ENCODE measurements at places on chromosomes 4 and X. TPM values are rescaled to one million over a fixed set of nuclear protein-coding genes. Genes with fewer than 3 reads are reported as not detected.

DNA sequence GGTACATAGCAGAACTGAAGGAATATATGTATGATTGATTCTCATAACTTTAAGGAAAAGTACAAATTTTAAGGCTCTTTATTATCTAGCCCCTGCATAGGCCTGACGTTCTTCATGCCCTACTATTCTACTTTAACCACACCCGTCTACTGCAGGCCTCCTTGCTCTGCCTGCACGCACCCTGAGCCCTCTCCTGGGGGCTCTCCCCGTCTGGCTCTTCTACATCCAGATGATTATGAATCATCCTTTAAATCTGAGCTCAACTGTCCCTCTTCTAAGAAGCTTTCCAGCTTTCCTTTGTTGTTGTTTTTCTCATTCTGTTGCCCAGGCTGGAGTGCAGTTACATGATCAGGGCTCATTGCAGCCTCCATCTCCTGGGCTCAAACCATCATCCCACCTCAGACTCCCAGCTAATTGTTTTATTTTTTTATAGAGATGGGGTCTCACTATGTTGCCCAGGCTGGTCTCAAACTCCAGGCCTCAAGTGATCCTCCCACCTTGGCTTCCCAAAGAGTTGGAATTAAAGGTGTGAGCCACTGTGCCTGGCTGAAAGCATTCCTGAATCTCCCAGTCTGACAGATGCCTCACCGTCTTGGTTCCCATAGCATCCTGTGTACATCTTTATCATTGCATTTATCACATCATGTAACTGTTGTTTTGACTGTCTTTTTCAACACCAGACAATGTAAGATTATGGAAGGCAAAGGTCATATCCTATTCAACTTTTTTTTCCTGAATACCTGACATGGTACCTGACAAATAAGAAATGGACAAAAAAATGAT lies 89.2 kb downstream of the WDFY3 start:
- no peaks in the 10 kb centered on the region for H3K36me3 ChIP-seq
- H3K4me3 ChIP-seq, result no peak overlapping the region
- H3K4me1 ChIP-seq, result no peaks in the 10 kb centered on the region
- H3K27ac ChIP-seq, result no peak overlapping the region
- DNase-seq, result no peak

DNA sequence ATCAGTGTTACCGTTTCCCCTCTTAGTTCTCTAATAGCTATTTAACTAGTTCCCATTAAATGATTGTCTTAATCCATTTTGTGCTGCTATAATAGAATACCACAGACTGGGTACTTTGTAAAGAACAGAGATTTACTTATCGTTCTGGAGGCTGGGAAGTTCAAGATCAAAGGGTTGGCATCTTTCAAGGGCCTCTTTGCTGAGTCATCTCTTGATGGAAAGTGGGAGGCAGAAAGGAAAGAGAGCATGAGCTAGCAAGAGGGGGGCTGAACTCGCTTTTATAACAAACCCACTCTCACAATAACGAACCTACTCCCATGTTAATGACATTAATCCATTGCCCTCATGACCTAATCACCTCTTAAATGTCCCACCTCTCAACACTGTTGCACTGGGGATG lies 17.4 kb upstream of the NKX3-2 start:
- no peaks in the 10 kb centered on the region for H3K4me1 ChIP-seq
- H3K27ac ChIP-seq, result no peak overlapping the region
- H3K36me3 ChIP-seq, result no peaks in the 10 kb centered on the region
- DNase-seq, result no peak
- H3K4me3 ChIP-seq, result no peak overlapping the region

DNA sequence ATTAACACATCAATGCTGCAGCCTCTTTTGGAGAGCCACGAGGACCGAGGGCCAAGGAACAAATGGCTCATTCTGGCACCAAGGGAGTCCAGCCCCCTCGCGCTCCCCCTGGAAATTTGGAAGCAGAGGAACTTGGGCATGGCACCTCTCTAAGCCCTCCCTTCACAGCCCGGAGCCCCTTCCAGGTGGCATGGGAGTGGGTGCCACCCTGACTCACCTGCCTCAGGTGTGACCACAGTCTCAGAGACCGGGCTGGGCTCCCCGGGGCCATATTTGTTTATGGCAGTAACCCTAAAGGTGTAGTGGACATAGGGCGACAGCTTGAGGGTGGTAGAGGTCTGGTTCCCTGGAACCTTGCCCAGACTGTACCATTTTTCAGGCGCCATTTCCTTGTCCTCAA lies 18.8 kb downstream of the L1CAM start:
- no peaks in the 10 kb centered on the region for H3K36me3 ChIP-seq
- no peaks in the 10 kb centered on the region for H3K27me3 ChIP-seq
- H3K27ac ChIP-seq, result no peak overlapping the region
- H3K4me1 ChIP-seq, result no peaks in the 10 kb centered on the region

DNA sequence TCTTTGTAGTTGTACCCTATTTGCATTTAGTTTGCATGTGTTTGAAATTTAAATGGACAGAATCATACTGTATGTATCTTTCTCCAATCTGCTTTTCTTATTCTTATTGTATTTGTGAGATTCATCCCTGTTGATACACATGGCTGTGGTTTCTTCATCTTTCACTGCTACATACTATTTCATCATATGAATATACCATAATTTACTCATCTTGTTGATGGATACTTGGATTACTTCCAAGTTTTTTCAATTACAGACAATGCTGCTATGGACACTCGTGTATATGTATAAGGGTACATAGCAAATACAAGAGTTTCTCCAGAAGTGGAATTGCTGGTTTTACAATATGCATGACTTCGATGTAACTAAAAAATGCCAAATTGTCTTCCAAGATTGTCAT lies 11.8 kb upstream of the KLHL8 start:
- H3K4me1 ChIP-seq, result peaks cover 4% of the 10 kb centered on the region
- DNase-seq, result no peak
- no peaks in the 10 kb centered on the region for H3K36me3 ChIP-seq
- H3K4me3 ChIP-seq, result no peak overlapping the region
- no peaks in the 10 kb centered on the region for H3K27me3 ChIP-seq

DNA sequence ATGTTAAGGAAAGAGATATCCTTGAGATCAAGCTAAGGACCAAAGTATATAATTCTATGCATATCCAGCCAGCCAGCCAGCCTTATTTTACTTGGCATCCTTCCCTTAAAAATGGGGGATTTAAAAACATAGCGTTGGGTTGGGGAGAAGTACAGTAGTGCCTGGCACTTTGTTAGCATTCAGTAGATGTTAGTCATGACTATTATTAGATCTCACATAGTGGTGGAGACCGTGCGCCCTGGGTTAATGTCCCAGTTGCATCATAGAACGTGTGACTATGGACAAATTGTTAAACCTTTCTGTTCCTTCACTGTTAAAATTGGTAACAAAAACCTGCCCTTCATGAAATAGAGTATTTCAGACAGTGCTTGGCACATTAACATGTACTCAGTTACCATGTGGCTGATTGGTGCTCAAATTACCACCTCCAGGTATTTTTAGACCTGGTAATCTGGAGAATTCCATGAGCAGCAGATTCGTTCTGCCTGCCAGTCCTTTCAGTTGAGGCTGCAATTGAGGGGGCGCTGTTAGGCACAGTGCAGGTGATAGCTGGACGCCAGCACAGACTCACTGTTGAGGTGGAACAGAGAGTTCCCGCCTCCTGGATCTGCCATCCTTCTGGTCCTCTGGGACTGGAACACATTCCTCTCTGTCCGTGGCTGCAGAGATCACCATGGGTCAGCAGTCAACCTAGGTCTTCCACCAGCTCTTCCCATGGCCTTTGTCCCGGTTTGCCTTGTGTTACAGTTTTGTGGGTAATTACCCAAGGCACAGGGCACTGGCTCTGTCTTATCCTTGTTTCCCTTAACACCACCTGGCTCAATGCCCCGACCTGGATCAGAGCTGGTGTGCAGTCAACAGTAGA lies 31.7 kb downstream of the RBBP7 start:
- no peaks in the 10 kb centered on the region for H3K27me3 ChIP-seq
- H3K36me3 ChIP-seq, result peaks cover 59% of the 10 kb centered on the region
- H3K4me1 ChIP-seq, result no peaks in the 10 kb centered on the region
- H3K4me3 ChIP-seq, result no peak overlapping the region
- no peak for DNase-seq

DNA sequence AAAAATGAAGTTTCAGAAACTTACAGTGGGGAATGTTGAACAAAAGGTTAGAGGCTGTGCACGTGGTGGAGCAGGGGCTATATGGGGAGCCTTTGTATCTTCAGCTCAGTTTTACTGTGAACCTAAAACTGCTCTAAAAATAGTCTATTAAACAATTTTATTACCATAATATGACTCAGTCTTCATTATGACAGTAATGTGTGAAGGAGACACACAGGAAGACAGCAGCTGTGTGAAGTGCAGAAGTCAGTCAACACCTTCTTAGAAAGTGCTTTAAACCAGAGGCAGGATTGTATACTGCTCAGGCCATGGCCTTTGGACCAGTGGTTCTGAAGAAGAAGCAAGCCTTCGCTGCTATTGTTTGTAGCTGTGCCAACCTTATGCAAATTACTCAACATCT lies 89.7 kb downstream of the ARHGAP10 start:
- H3K27ac ChIP-seq, result no peak overlapping the region
- no peaks in the 10 kb centered on the region for H3K27me3 ChIP-seq
- H3K36me3 ChIP-seq, result peaks cover 6% of the 10 kb centered on the region

The GPR50 gene
- total RNA-seq, result not detected

- no peaks in the 10 kb centered on the region for H3K27me3 ChIP-seq
- peaks cover 21% of the 10 kb centered on the region for H3K4me1 ChIP-seq
- H3K36me3 ChIP-seq, result peaks cover 69% of the 10 kb centered on the region
Observed at GRCh38 chr4:108078024-108078733, 88.5 kb downstream of the HADH start.

- no peaks in the 10 kb centered on the region for H3K4me1 ChIP-seq
- H3K36me3 ChIP-seq, result no peaks in the 10 kb centered on the region
- DNase-seq, result no peak
- H3K27me3 ChIP-seq, result no peaks in the 10 kb centered on the region
- no peak overlapping the region for H3K4me3 ChIP-seq
- no peak overlapping the region for H3K27ac ChIP-seq
Observed at GRCh38 chr4:162456106-162456505, 292.3 kb upstream of the FSTL5 start.

- no peak overlapping the region for H3K27ac ChIP-seq
- H3K4me1 ChIP-seq, result no peaks in the 10 kb centered on the region
- peaks cover 7% of the 10 kb centered on the region for H3K36me3 ChIP-seq
- H3K4me3 ChIP-seq, result no peak overlapping the region
- no peaks in the 10 kb centered on the region for H3K27me3 ChIP-seq
Observed at GRCh38 chr4:42609051-42609450, 47.9 kb downstream of the ATP8A1 start.

- H3K27ac ChIP-seq, result no peak overlapping the region
- no peak for DNase-seq
- no peaks in the 10 kb centered on the region for H3K4me1 ChIP-seq
- no peaks in the 10 kb centered on the region for H3K36me3 ChIP-seq
- no peak overlapping the region for H3K4me3 ChIP-seq
- peaks cover 22% of the 10 kb centered on the region for H3K27me3 ChIP-seq
Observed at GRCh38 chr4:186557486-186557885, 2.1 kb upstream of the MTNR1A start.

DNA sequence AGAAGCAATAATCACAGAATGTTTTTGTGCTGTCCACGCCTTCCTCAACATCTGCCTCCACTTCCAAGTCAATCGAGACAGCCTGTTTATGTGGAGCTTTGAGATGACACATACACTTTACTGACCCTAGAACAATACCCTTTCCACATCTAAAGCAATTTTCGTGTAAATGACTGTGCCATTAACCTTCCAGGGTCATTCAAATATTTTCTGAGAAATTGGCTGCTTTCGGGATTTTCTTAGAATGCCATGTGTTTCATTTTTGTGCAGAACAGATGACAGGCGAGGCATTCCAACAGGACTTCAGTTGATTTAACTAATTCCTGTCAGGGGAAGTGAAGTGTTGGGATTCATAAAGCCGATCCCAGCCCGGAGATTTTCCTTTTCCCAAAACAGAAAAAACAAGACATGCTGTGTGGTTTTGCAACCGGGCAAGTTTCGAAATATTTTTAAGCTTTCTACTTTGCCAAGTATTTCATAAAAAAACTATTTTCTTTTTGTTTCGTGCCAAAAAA lies 73.9 kb downstream of the SORBS2 start:
- no peak overlapping the region for H3K27ac ChIP-seq
- H3K27me3 ChIP-seq, result no peaks in the 10 kb centered on the region
- no peaks in the 10 kb centered on the region for H3K4me1 ChIP-seq
- H3K36me3 ChIP-seq, result no peaks in the 10 kb centered on the region
- DNase-seq, result no peak

GRCh38 chrX:68754406-68754805 lies 74.4 kb upstream of the EFNB1 start:
- no peak for DNase-seq
- no peak overlapping the region for H3K27ac ChIP-seq
- no peaks in the 10 kb centered on the region for H3K27me3 ChIP-seq
- no peaks in the 10 kb centered on the region for H3K36me3 ChIP-seq

GRCh38 chr4:158189422-158189821 lies 16.6 kb upstream of the GASK1B start:
- no peak overlapping the region for H3K4me3 ChIP-seq
- H3K4me1 ChIP-seq, result no peaks in the 10 kb centered on the region
- DNase-seq, result no peak
- no peak overlapping the region for H3K27ac ChIP-seq
- H3K36me3 ChIP-seq, result no peaks in the 10 kb centered on the region
- no peaks in the 10 kb centered on the region for H3K27me3 ChIP-seq

DNA sequence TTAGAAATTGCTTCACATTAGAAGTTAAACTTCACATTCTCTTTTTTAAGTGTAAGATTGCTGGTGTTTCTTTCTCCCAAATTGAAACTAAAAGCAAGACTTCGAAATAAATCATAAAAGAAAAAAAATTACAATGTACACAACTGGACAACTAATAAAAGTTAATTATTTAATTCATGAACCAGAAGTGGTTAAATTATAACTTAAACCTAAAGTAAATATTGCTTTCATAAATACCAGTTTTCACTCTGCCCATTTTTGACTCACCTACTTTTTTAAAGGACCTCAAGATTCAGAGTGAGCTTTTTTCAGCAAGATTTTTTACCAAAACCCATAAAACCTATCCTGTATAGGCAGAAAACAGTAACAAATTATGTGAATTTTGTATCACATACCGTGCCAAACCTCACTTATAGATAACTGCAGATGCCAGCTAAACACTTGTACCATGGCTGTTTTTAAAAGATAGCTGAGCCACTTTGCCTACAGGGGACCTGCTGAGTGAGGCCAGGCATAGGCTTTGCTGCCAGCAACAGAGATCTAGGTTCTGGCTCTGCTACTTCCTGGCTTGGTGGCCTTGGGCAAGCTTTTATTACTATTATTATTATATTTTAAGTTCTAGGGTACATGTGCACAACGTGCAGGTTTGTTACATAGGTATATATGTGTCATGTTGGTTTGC lies 259.8 kb downstream of the NR3C2 start:
- no peak for DNase-seq
- H3K4me3 ChIP-seq, result no peak overlapping the region
- no peak overlapping the region for H3K27ac ChIP-seq
- H3K27me3 ChIP-seq, result no peaks in the 10 kb centered on the region
- H3K4me1 ChIP-seq, result no peaks in the 10 kb centered on the region
- H3K36me3 ChIP-seq, result no peaks in the 10 kb centered on the region

- no peaks in the 10 kb centered on the region for H3K36me3 ChIP-seq
- H3K27ac ChIP-seq, result no peak overlapping the region
- no peaks in the 10 kb centered on the region for H3K27me3 ChIP-seq
- H3K4me1 ChIP-seq, result peaks cover 7% of the 10 kb centered on the region
- H3K4me3 ChIP-seq, result no peak overlapping the region
- DNase-seq, result no peak
Observed at GRCh38 chr4:100109921-100110320, 80.3 kb downstream of the DDIT4L start.

Data from CD4-positive, alpha-beta T cell (primary cell).